ENCODE measurements at places on chromosomes 7 and 10.

DNA sequence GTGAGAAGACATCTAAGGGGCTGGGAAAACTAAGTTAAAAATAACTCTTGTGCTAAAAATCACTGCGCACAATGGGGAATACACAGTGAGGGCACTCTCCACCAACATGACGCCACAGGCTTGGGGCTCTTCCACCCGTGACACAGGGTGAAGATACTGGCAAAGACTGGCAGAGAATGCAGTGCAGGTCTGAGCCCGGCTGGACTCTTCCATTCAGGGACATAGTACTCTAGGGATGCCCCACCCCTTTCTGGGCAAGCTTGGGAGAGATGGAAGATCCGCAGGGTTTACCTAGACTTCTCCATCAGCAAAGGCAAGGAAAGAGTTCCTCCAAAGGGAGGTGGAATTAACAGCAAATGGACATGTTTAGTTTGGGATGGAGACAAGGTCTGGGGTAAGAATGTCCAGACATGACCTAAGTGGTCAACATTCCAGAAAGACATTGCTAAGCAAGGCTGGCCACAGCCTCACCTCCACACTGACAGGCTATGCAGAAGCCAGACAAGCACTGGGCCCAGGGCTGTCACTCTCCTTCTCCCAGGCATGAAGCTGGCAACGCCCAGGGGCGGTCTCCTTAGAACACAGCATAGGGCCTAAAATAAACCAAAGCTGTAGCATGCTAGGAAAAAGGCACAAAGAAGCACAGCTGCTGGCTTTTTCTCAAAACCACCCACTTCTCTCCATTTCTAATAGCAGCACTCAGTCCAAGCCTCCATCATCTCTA lies 28.1 kb downstream of the XPNPEP1 start:
- DNase-seq = peak; percentile 7

DNA sequence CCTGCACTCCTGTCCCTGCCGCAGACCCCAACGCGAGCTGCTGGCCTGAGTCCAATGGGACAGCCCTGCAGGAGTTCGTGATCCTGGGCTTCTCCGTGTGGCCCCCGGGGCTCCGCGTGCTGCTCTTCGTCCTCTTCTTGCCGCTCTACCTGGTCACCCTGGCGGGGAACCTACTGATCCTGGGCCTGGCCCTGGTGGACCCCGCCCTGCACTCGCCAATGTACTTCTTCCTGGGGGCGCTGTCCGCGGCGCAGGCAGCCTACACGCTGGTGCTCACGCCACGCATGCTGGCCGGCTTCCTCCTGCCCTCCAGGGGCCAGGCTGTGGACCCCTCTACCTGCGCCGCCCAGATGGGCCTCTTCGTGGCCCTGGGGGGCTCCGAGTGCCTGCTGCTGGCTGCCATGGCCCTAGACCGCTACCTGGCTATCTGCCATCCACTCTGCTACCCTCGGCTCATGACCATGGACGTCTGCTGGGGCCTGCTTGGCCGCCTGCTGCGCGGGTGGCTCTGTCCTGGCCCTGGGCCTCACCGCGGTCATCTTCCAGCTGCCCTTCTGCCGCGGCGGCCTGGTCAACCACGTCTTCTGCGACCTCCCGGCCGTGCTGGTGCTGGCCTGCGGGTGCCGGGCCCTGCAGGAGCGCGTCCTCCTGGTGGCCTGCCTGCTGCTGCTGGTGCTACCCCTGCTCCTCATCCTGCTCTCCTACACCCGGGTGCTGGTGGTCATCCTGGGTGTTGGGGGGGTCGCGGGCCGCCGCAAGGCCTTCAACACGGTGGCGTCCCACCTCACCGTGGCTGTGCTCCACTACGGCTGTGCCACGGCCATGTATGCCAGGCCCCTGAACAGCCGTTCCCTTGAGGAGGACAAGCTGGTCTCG lies 71.7 kb downstream of the RBAK start:
- DNase-seq = no peak

GRCh38 chr10:63210611-63211196 lies 77.6 kb downstream of the NRBF2 start:
- DNase-seq = no peak

GRCh38 chr7:140230861-140231770 lies 54.3 kb upstream of the KDM7A start:
- DNase-seq = peak; percentile 30

DNA sequence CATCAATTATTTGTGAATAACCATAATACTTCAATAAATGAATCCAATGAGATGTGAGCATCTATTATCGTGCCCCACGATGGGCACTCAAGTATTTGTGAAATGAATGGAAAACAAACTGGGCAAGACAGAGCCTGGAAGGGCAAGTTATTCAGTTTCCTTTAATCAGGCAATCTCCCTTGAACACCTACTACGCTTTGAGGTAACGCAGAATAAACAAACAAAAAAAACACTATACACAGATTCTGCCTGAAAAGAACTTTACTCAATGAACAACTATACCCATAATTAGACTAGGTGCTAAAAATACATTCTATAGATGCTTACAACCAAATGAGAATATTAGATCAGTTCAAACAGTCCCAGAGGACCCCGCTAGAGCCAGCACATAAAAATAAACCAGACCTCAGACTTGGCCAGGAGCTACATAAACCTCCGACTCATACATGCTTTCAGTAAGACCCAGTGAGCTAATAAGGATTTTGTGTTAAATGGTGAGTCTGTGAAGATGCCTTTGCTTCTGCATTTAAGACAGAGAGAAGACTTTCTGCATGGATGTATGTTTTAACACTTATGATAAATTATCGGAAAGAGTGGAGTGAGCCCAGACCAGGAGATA lies 121.3 kb downstream of the MPP7 start:
- DNase-seq = no peak

- peak; percentile 72 for DNase-seq
Observed at GRCh38 chr7:117673367-117673766, 193.5 kb downstream of the CFTR start.

DNA sequence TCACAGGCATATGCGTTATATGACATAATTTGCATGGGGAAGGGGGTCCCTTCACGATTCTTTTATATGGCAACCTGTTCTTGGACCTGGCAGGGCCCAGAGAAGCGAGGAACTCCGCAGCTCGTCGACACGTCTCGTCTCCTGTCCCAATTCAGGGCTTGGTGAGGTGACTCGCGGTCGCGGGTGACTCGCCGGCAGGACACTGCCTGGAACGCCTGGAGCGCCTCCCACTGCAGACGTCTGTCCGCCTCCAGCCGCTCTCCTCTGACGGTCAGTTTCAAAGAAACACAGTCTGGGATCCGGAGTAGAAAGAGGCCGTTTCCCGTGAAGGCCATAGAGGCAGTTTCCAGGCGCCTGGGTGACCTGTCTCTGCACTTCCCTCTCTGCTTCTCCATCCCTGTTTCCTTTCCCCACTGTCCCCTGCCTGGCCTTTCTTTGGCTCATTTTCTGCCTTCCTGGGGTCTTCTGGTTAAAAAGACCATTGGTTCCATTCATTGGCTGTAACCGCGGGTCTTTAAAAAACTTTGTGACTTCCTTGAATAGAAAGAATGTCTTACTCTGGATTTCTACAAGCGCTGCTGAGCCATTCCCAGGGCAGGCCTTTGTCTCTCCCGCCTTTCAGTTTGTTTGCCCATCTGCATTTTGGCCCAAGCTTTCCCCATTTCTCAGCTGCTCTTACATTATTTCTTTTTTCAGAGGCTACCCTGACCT lies 1.2 kb downstream of the UPP1 start:
- no peak for DNase-seq

DNA sequence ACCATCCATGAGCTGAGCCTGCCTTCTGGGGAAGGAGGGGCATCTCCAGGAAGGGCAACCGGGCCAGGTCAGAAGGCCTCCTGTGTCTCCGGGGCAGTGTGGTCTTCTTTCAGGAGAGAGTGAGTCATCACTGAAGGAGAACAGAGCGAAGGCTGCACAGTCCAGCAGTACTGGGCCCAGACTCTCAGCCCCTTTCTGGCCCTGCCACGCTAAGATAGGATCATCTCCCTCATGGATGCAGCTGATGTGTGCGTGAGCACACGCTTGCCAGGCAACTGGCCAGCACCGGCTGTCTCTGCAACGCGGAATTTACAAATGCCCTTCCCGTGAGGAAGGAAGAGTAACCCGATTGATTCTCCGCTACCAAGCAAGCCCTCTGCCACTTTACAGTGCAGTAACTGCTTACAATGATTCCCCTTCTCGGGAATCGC lies 328.2 kb downstream of the TNS3 start:
- peak; percentile 43 for DNase-seq

DNA sequence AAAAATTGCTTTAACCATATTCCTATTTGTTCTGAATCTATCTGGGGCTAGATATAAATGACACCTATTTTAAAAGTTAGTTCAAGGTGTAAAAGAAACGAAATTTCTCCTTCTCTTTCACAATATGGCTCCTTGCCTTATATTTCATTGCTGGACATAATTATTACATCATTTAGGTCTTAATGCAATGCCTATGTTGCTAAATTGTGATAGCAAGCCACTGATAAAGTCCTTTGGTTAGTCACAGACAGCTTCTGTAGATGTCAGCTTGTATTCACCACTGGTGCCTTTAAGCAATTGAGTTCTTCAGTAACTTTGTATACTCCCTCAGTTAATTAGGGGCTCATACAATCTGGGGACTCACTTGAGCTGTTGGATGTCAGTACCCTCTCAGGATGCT lies 1236.6 kb downstream of the GATA3 start:
- no peak for DNase-seq
